ENCODE measurements at places on chromosomes 11 and 22. TPM values are rescaled to one million over a fixed set of nuclear protein-coding genes. Genes with fewer than 3 reads are reported as not detected.

Gene BATF2
- polyA plus RNA-seq, result 2.9 TPM

Gene MRGPRF
- 7.9 TPM for polyA plus RNA-seq

Gene CADM1
- 10.2 TPM for polyA plus RNA-seq

Gene FREY1
- polyA plus RNA-seq, result 0.22 TPM

Gene MPST
- 192 TPM for polyA plus RNA-seq

Gene TRIM51
- not detected for polyA plus RNA-seq

Gene MUC5B
- polyA plus RNA-seq, result not detected

Gene YPEL4
- 3.4 TPM for polyA plus RNA-seq

Gene OR56A1
- not detected for polyA plus RNA-seq

Gene CHADL
- 4.5 TPM for polyA plus RNA-seq

Gene TAF10
- 93.3 TPM for polyA plus RNA-seq

Gene DCDC1
- polyA plus RNA-seq, result not detected

Gene FAM180B
- not detected for polyA plus RNA-seq

Gene CARNS1
- polyA plus RNA-seq, result 0.55 TPM

Gene C22orf42
- polyA plus RNA-seq, result not detected

Gene TMEM151A
- polyA plus RNA-seq, result 0.10 TPM

Gene NFRKB
- polyA plus RNA-seq, result 6.5 TPM

Gene TMEM191C
- 1.1 TPM for polyA plus RNA-seq

Gene MMP27
- polyA plus RNA-seq, result not detected

Gene MUC15
- 0.01 TPM for polyA plus RNA-seq

Gene OR51Q1
- not detected for polyA plus RNA-seq

Gene CXCR5
- polyA plus RNA-seq, result 0.58 TPM

Gene B3GAT3
- polyA plus RNA-seq, result 41.2 TPM

Gene TRPM5
- polyA plus RNA-seq, result not detected

Gene DGAT2
- polyA plus RNA-seq, result 9.2 TPM

Measured in heart right ventricle (tissue), 16 donors.